Activated effector memory CD4-positive, alpha-beta T cell treated with Interleukin-2 at 50 U/mL for 16 hours (primary cell): ENCODE measurements at places on chromosomes 2 and 18.

- DNase-seq, result no peak
Measured at GRCh38 chr2:200090683-200091082, 135.3 kb downstream of the MAIP1 start.

- DNase-seq, result no peak
Measured at GRCh38 chr2:208179028-208179609, 10.7 kb downstream of the C2orf80 start.

DNA sequence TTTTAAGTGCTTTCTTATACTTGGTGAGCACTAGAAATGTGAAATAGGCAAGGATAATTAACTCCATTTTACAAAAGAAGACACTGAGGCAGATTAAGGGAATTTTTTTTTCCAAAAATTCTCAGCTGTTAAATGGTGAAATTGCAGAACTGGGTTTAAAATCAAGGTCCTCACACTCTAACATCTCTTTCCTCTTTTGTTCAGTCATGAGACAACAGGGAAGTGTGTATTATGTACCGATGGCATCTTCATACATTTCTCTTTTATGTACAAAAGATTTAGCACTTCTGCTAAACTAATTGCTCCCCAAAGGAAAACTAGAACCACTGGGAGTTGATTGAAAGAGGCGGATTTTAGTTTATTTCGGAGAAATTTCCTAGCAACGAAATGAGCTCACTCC, 203.0 kb downstream of the SETBP1 start:
- no peak for DNase-seq

GRCh38 chr2:166381-166780, 97.5 kb downstream of the SH3YL1 start:
- no peak for DNase-seq

DNA sequence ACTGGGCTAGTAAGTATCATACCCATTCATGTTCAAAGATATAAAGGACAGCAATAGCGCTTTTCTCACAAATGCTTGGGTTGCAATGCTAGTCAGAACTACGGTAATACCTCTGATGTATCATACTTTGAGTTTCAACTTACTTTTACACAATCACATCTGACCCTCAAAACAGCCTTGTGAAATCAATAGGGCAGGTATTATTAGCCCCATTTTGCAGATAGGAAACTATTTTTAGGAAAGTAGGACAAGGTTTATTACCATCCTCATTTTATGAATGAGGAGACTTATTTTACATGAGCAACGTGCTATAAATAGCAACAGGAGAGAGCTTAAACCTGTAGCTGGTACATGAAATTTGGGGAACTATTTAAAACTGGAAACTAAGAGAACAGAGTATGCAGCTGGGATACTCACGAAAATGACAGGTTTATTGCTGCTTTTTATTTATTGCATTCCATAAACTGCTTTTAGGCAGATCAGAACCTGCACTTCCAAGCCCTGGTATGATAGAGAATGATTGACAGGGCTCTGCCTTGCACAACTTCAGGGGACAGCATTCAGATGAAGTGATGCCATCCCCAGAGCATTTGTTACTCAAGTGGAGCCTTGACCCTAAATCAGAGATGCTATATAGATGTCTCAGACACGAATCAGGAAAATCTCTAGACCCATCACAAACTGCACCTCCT, 42.4 kb upstream of the PPM1B start:
- no peak for DNase-seq

- DNase-seq, result no peak
Measured at GRCh38 chr2:99841749-99842148, 300.6 kb downstream of the AFF3 start.

DNA sequence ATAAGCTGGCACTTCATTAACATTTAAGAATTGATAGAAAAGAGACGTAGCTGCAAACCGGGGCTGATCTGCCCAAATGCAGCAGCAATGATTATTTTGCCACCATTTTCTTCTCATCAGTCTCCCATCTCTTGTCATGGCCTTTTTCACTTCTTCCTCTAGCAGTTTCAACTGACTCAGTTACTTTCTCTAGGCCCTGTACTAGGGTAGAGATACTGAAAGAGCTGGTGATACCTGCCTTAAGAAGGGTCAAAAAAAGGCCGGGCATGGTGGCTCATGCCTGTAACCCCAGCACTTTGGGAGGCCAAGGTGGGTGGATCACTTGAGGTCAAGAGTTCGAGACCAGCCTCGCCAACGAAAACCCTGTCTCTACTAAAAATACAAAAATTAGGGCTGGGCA, 127.4 kb downstream of the LTBP1 start:
- DNase-seq, result no peak

GRCh38 chr2:181046833-181047232, 66.4 kb downstream of the UBE2E3 start:
- DNase-seq, result no peak

DNA sequence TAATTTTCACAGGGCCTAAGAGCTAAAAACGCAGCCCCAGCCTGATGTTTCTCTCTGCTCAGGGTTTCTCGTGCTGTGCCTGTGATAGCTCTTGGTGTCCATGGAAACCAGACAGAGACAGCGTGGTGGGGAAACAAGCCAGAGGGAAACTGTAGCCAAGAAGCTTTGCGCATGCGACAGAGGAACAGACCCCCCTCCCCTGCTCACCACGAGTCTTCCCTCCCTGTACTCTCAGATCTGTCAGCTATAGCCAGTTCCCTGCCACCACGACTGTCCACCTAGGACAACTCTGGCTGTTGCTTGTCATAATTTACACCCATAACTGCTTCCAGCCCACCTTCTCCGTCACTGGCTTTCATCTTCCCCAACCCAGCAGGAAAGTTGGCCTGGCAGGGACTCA, 13.2 kb upstream of the DNAJC27 start:
- DNase-seq, result no peak

DNA sequence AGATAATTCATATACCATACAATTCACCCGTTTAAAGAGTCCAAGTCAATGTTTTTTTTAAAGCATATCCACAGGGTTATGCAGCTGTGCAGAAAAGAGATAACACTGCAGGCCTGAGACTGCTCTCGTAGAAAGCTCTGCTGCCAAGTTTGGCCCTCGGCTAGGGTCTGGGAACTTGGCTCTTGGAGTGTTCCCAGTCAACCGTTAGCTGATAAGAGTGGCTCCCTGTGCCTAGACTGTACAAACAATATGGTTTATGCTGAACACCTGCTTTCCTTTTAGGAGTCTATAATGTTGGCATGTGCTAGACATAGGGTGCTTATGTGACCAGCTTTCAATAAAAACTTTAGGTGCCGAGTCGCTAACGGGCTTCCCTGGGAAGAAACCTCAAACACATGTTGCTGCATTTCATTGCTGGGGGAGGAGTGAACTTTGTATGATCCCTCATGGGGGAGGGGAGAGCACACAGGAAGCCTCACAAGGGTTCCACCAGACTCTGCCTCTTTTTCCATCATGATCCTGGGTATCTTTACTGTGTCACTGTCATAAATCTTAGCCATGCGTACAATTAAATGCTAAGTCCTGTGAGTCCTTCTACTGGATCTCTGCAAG, 34.7 kb downstream of the RFX8 start:
- no peak for DNase-seq

DNA sequence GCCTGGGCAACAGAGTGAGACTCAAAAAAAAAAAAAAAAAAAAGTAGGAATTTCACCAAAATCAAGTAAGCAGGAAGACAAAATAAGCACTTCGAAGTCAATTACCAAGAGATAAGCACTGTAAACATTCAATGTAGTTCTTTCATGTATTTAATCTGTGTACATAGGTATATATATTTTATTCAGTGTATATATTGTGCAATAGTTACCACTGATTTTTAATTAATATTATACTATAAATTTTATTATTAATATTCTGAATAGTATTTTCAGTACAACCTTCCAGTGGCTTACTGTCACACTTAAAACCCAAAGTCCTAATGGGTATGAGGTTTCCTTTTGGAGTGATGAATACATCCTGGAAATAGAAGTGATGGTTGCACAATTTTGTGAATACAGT, 9.1 kb downstream of the APLF start:
- no peak for DNase-seq

- no peak for DNase-seq
Measured at GRCh38 chr2:177466337-177467195, 74.0 kb downstream of the AGPS start.

DNA sequence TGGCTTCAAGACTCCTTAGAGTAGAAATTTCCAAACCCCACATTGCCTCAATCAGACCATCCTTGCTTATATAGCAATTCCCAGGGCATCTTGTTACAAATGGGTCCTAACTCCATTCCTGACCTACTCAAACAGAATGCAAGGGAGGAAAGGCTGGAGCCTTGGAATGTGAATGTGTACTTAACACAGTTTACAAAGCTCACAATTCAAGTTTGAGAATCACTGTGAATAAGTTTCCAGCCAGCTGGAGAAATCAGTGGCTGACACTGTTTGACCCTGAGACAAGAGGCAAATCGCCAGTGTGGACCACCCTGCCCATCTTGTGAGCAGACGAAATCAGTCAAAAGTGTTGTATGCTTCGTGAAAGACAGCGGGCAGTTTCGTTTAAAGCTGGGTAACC, 65.5 kb downstream of the SOWAHC start:
- DNase-seq, result no peak

GRCh38 chr2:232854082-232854481, 16.0 kb upstream of the SNORC start:
- DNase-seq, result no peak

GRCh38 chr2:200509235-200509611, 645 bp downstream of the KCTD18 start:
- DNase-seq, result no peak

DNA sequence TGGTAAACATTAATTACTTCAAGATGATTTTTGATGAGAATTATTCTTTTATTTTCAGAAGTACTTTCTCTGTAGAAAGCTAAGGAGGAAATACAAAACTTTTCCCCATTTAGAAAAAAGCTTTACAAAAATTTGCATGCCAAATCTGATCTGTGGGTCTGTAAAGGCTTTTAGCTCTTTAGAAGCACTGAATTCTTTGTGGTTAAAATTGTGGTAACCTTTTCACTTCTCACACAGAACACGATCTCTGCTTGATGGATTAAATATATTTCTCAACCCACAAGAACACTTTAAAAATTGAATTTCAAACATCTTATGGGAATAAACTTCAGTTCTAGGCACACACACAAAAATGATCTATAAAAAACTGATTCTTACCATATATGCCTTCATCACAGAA, 63.7 kb downstream of the VIL1 start:
- no peak for DNase-seq

- DNase-seq, result no peak
Measured at GRCh38 chr2:42978175-42978886, 185.9 kb upstream of the HAAO start.

GRCh38 chr2:126664234-126664633, 8.3 kb downstream of the GYPC start:
- no peak for DNase-seq

- DNase-seq, result no peak
Measured at GRCh38 chr2:238380785-238381184, 45.9 kb upstream of the ASB1 start.

DNA sequence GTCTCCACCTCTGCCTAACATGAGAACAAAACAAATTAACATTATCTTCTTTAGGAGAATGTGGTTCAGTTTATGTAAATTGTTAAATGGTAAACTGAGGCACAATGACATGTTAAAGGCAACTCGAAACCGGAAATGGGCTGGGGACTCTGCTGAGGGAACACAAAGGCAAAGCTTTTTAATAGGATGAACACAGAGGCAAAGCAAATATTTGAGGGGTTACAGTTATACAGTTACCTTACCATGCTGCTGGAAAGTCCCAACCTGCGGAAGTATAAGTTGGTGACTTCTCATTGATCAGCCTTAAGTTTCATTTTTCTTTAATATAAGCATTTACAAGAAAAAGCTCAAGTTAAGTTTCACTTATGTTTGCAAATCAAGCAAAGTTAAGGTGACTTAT, 195.0 kb downstream of the DLGAP1 start:
- no peak for DNase-seq

- no peak for DNase-seq
Measured at GRCh38 chr2:3751806-3752205, 48.4 kb downstream of the DCDC2C start.

DNA sequence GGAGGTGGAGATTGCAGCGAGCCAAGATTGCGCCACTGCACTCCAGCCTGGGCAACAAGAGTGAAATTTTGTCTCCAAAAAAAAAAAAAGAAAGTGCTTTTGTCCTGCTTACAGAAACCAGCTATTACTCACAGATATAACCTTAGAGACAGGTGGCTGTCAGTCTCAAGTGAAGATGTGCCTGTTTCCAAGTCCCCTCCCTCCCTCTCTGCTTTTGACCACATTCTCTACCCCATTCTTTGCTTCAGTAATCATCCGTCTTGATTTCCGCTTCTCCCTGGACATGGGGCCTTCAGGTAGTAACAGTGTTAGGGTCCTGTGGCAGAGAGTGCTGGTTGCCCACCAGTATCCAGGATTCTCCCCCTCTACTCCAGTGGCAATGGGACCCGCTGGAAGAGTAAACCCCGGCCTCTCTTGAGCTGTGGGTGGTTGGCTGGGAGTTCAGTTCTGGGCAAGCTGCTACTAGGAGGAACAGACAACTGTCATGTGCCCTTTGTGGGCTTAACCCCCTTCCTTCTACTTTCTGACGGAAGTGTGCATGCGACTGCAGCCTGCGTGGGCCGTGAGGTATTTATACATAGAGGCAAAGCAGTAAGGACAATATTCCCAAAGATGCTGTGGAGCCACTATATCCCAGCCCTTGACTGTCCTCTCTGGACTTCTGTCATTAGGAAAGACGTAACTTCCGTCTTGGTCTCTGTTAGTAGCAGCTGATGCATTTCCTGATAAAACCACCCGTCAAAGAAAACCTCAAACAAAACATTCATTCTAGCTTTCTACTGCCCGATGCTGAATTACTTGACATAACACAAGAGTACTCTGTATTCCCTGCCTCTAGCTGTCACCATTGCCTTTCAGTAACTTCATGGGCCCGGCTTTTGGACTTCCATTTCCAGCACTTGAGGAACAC, 17.8 kb downstream of the PDCL3 start:
- peak; percentile 35 for DNase-seq

DNA sequence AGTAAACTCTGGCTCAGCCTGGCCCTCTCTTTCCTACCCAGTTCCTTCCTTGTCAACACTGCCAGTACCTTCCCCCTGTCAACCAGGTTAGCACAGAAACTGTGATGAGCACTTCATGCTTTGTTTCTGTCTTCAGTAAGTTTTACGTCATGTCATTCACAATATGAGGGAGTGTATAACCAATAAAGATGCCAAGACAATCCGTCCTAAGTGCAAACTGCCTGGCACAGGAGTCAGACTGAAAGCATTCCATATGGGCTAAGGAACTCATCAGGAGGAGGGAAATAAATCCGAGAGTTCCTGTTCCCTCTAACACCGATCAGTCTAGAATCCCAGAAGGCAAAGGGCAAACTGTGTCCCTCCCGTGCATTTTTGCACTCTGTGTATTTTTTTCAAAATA, 507.2 kb downstream of the CMPK2 start:
- no peak for DNase-seq

DNA sequence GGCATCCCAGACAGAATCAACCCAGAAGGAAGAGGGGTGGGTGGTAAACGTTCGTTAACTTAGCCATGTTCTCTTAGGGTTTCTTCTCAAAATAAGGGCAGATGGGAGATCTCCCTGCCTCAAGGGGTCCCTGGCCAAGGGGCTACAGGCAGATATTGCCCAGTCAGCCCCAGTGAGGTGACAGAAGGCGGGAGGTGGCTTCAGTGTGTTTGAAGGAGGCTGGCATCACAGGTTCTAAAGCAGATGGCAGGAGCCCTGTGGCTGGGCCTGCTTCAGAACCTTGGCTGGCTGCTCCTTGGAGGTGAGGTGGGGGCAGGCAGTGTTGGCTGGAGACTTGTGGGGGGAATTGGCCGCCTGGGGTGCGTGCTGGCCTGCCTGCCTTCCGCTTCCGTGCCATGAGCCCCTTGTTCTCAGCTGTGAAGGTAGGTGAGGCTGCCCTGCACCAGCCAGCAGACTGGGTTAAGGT, 23.5 kb downstream of the HPCAL1 start:
- DNase-seq, result no peak
